ENCODE measurements at places on chromosomes 1 and 21.
A peak's percentile ranks its signal among the peaks of the same experiment; 100 is the strongest.

DNA sequence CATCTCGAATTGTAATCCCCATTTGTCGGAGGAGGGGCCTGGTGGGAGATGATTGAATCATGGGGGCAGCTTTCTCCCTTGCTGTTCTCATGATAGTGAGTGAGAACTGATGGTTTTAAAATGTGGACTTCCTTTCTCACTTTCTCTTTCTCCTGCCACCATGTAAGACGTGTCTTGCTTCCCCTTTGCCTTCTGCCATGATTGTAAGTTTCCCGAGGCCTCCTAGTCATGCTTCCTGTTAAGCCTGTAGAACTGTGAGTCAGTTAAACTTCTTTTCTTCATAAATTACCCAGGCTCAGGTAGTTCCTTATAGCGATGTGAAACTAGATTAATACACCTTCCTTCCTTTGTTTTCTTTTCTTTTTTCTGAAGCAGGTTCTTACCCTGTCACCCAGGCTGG lies 13.9 kb downstream of the DNAJC6 start:
- DNase-seq = no peak

DNA sequence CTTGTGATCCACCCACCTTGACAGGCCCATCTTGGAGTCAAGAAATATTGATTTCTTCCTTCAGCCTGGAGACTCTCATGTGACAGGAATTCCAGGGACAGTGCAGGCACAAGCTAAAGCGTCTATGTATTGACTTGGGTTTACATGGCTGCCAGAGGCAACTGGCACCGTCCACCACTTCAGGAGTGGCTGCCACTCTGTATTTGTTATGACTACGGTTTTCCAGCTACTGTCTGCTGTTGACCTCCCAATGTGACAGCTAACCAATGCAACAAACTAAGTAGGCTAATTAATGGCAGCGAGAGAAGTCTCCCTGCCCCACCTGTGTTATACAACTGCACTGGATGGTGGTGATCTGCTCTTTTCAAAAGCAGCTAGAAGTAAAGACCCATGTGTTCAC lies 56.9 kb downstream of the CD58 start:
- DNase-seq = no peak

- no peak for DNase-seq
Measured at GRCh38 chr1:3821447-3821846, 25.1 kb upstream of the LRRC47 start.

DNA sequence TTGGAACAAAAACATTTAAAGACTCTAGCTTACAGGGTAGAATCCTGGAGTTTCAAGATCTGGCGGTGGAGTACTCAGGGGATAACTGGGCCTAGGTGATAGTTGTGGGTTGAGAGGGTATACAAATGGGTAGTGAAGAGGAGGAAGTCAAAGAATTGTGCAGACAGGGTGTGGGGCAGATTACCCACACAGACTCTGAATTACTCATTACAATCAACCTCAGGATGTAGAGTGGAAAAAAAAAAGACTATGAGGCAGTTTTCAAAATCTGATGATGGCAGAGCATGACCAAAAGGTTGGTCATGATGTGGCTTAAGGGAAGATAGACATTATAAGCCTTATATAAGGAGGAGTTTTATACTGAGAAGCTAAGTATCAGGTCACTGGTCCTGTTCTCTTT lies 44.1 kb upstream of the GLIS1 start:
- no peak for DNase-seq

DNA sequence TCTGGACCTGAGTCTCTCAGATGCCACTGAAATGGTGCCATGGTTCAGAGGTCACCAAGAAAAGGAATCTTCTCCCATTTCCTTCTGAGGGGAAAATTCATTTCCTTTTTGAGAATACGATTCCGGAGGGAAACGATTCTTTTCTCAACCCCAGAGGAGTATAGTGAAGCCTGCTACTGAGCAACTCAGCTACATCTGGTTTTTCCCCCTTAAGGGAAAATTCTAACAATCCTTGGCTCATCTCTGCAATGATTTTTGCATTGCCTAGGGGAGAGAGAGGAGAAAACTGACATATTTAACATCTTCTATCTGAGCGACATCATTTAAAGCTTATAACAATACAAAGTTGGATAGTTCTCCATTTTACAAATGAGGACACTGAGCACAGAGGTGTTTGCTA lies 22.4 kb upstream of the KANK4 start:
- DNase-seq = no peak

DNA sequence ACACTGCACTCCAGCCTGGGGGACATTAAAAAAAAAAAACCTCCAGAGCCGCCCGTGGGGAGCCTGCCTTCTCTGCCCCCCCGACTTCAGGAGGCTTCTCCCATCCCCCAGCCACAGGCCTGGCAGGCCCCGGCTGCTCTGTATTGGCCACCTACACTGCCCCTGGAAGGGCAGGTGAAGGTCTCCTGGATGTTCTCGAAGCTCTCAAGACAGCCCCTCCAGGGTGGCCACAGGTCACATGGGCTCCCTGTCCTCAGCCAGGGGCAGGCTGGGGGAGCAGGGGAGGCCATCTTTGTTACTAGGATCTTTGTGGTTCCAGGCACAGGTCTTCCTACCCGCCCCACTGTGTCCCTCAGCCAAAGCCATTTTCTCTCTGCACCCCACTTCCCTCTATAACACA lies 32.8 kb downstream of the PADI6 start:
- no peak for DNase-seq

GRCh38 chr1:239178961-239179360 lies 207.4 kb upstream of the CHRM3 start:
- no peak for DNase-seq

GRCh38 chr1:44617703-44618029 lies 56.6 kb downstream of the TMEM53 start:
- DNase-seq = no peak

- DNase-seq = no peak
Measured at GRCh38 chr1:78298349-78298748, 192.4 kb upstream of the PTGFR start.

GRCh38 chr1:43671193-43671592 lies 21.2 kb downstream of the KDM4A start:
- DNase-seq = no peak

DNA sequence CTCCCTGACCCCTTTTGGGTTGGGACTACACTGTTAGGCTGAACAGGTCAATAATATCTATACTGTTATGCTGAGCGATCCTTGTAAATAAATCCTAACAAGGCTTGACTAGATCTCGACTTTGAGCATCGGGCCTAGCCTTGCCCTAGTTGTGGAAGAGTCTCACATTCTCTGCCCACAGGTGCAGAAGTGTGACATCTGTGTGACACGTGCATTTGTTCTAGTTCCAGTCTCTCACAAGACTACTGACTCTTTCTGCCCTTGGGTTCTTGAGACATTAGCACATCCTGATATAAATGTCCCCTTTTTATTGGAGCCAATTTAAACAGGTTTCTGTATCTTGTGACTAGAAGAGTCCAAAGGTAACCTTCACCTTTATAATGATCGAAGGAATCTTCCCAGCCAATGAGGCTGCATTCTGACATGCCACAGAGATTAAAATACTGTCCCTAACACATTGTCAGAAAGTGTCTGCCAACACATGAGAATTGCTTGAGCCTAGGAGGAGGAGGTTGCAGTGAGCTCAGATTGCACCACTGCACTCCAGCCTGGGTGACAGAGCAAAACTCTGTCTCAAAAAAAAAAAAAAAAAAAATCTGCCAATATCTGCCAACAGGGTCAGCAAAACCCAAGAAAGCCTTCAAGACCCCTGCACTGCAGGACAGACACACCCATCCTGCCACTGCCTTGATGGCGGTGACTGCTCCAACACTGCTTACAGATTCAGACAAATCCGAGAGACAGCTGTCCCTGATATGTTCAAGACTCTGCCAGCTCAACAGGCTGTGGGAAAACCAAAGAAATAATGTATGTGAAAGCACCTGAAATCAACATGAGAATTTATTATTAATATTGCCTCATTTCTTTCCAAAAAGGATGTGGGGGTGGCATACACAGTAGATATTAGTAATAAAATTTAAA lies 56.5 kb upstream of the PSEN2 start:
- DNase-seq = no peak

- DNase-seq = no peak
Measured at GRCh38 chr1:150789396-150789795, 18.7 kb downstream of the CTSK start.

DNA sequence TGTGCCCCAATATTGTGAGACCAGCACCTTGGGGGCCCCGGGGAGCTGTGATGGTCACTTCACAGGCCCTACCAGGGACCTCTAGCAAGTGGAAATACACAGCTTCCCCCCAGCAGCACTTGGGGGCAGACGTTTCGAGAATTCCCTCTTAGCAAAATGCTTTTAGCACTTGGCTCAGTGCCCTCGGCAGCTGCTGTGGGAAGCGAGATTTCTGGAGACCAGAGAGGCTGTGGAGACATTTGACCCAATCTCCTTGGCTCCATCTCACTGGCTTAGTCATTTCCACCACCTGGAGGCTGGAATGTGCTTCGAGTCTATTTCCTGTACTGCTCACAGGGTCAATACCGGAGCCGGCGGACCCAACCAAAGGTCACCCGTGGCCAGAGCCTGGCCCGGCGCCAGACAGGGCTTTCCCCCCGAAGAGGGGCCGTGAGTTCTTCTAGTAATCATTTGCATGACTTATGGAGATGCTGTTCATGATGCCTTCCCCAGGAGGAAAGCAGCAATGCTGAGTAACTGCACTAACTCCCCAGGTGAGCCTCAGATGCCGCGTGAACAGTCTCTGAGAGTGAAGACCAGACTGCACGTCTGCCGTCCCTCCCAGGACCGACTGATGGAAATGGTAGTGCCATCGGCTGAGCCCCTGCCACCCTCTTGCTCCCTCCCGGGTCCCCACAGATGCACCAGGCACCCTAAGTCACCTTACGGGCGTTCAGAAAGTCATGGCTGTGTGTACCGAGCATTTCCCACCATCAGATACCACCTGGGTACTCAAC lies 4.4 kb upstream of the C2CD2 start:
- no peak for DNase-seq

- DNase-seq = no peak
Measured at GRCh38 chr1:163191301-163191700, 11.4 kb downstream of the RGS5 start.

- peak; percentile 31 for DNase-seq
Measured at GRCh38 chr1:84156210-84156621, 12.1 kb downstream of the PRKACB start.

DNA sequence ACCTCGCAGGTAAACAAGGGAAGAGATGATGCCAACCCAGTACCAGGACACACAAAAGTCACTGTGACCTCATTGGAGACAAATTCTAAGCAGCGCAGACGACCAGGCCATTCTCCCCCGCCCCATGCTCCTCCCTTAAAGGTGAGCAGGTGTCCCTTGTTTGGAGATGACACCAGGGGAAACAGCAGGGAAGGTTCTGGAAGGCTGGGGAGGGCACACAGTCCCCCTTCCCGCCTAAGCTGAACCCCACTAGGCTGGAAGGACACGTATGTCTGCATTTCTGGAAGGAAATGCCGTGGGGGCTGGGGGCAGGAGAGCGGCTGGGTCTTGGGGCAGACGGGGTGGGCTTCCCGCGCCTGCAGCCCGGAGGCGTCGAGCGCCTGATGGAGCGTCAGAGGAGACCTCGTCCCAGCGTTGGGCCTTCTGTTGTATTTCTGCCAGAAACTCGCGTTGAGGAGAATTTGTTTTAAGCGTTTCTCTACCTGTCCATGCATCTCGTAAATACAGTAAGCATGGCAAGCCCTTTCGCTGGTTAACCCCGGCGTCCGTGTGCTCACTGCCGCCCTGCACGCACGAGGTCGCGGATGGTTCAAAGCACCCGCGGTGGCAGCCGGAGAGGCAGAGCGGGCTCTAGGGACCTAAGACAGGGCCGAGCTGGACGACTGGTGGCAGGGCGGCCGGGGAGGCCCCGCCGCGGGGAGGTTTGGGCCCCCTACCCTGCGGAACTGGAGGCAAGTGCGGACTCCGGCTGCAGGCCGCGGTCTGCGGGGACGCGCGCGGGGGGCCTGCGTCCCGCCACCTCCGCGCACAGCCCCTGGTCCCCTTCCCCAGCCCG lies 1.2 kb upstream of the LHX4 start:
- DNase-seq = peak; percentile 37

GRCh38 chr1:1422465-1423244 lies 1.6 kb upstream of the ANKRD65 start:
- DNase-seq = no peak

DNA sequence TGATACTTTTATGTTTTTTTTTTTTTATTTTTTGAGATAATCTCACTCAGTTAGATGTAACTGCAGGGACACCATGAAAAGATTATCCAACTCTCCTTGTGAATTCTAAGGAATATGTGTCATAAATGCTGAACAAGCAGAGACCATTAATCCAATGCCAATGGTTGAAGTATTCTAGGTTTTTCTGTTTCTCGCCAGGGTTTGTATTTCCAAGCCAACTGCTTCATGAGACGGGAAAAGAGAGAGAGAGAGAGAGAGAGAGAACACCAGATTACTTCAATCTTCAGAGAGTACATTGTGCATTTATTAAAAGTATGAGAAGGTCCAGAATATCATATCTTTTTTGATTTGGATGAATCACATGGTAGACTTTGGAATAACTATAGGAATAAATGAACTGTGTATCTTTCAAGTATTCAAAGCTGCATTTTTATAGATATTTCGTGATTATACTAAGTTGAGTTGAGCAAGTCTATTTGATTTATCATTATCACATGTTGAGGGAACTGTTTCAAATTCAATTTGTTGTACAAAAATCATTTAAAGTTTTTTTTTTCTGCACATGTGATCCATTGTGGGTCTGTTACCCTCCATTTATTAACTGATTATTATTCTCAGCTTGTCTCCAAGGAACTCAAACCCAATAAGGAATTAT lies 108.4 kb downstream of the PLA2G4A start:
- no peak for DNase-seq

DNA sequence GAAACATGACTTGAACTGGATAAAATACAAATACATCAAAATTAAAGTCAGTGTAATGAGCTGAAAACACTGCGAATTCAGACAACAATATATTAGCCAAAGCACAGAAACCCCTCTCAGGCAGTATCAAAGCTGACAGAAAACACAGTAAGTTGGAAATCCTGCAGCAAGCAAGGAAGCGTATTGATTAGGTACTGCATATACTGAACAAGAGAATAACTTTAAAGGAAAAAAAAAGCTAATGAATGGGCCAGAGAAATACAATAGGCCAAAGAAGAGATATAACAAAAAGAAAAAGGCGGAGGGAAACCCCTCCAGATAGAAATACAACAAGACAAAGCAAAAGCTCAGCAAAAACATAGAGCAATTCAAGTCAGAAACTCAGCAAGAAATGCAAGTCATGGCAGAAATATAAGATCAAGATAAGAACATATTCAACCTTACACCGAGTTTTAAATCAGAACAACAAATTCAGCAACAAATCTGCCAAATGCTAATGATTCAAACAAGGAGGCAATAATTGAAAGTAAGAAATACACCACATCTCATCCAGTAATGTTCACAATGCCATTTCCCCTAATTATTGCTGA lies 299.0 kb downstream of the USH2A start:
- DNase-seq = no peak

DNA sequence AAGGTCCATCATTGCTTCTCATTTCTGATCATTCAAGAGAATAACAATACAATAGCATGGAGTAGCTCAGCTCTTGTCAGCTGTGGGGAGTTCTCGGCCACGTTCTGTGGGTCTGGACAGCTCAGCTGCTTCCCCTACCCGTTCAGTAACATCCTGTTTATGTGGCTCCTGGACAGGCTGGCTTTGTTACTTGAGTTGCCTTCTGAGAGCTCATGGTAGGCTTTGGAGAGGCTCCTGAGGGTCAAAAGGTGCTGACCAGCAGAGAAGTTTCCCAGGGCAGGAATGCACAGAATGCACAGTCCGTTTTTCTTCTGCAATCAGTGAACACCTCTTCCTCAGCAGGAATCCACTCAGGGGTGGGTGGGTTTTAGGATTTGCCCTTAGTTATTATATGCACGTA lies 36.0 kb downstream of the KAZN start:
- no peak for DNase-seq

- no peak for DNase-seq
Measured at GRCh38 chr1:39623053-39623452, 16.4 kb downstream of the HEYL start.

GRCh38 chr1:112418099-112418892 lies 22.3 kb downstream of the CTTNBP2NL start:
- DNase-seq = no peak
